Left forelimb (tissue), 1 donor: ENCODE measurements at places on chromosomes 13 and 19.

- no peak for DNase-seq
These were observed 92.7 kb upstream of the SLC7A1 start for GRCh38 chr13:29688193-29688592.

DNA sequence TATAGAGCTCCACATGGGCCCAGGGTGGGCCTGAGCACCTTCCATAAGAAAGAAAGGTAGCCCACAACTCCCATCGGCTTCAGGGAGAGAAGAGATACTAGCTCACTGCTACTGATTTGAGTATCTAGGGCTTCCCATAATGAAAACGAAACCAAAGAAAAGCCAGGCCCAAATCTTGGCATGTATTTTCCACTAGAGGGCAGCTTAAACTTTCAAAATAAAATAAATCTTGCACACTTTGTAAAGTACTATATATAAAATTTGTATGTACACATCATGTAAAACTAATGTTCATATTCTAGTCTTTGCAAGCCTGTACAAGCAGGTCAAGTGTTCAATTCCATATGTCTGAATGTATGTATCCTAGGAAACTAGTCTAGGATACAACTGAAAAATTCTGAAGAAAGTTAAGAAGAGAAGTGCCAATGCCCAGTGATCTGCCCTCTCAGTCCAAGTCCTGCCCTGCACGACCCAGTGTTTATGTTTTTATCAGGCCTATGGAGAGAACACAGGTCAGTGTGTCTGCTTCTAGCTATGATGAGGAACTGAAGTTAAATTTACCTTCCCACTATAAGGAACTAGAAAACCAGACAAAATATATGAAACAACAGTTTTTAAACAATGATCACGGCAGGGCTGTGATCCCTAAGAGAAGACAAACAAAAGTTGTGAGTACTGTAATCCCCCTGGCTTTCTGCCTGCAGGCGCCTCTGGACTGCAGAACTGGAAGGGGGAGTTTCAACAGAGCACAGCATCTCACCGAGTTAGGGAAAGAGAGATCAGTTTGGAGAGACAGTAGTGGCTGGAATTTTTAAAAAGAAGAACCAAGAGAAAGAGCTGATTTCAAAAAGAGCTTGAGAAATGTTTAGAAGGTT lies 475.7 kb downstream of the UQCRFS1 start:
- no peak for DNase-seq

DNA sequence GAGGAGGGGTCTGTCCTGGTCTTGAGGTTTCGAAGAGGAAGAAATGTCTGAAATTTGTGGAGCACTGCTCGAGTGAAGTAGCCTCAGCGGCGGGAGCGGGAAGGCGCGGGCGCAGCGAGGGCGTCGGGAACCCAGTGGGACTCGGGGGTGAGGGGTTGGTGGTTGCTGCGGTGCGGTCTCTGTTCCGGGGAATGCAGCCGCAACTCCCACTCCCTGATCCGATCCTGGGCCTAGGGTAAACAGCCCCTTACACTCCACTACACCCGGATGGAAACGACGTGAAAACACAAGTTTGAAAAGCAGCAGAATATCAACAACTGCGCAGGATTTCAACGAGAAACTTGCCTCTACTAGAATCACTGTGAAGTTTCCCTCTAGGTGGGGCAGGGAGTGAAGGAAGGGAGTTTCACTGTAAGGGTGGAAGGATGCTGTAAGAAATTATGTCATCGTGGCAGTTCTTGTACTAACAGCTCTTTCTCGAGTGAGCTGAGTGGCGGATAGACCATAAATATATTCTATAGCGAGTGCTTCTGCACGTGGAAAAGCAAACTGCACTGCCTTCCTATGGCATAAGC lies 2.0 kb upstream of the KLF12 start:
- DNase-seq, result peak; percentile 80

GRCh38 chr13:35769812-35770211 lies 293.3 kb upstream of the MAB21L1 start:
- no peak for DNase-seq

DNA sequence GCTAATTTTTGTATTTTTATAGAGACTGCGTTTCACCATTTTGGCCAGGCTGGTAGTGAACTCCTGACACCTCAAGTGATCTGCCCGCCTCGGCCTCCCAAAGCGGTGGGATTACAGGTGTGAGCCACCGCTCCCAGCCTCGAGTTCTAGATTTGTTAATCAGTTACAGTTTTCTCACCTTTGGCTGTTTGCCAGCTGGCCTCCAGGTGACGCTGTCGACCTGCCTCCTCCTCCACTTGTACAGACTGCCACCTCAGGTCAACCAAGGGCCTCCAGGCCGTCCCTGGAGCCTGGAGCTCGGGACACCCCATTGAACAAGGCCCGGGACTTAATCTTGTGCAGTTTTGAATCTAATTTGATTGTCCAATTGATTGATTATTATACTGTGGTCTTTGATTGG lies 45.5 kb downstream of the IER2 start:
- no peak for DNase-seq

DNA sequence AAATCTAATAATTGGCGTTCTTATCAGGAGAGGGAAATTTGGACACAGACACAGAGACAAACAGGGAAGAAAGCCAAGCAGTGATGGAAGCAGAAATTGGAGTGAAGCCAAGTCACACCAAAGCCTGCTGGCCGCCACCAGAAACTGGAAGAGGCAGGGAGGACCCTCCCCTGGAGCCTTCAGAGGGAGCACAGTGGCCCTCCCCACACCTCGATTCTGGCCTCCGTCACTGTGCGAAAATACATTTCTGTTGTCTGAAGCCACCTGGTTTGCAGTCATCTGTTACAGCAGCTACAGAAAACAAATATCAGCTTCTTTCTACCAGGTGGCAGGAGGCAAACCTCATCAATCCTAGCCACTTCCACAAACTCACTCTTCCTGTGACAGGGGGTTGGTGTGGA lies 8.3 kb upstream of the TLE6 start:
- DNase-seq, result peak; percentile 76

DNA sequence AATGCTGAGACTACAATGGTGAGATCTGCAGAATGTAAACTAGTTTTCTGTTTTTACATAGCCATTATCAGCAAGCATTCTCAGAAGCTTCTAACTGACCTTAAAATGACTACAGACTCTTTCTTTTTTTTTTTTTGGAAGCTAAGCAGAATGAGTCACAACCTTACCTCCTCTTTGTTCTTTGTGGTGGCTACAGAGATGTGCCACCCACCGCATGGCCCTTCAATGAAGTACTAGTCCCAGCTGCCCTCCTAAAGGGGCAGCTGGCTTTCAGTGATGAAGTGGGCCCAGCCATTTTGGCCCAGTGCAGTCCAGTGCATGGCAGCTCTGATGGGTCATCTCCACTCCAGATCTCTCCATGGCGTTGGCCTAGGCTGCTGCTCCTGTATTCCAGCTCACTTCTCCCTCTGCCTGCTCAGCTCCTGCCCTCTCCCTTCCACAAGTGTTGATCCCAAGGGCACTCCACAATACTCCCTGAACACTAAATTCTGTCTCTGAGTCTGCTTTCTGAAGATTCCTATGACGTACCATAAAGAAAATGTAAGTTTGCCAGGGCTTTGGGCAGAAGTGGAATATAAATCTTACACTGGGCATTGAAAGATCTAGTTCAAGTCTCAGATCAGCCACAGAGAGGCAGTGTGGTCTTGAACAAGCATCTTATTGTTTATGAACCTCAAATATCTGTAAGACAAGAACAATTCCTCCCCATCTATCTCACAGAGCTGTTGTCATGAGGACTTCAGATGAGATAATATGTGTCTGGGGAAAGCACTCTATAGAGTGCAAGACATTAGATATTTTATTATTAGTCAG lies 85.6 kb downstream of the RXFP2 start:
- DNase-seq, result no peak

GRCh38 chr19:11256189-11256588 lies 6.1 kb downstream of the DOCK6 start:
- DNase-seq, result peak; percentile 82

- DNase-seq, result no peak
These were observed at the start of gene KASH5 for GRCh38 chr19:49387936-49388372. KASH5 (plus strand) TSS chr19:49388249; CDS start chr19:49390884, 2,635 bp downstream.

GRCh38 chr19:32363632-32364031 lies 18.2 kb downstream of the ZNF507 start:
- DNase-seq, result no peak

GRCh38 chr19:13115936-13116281 lies 631 bp downstream of the TRMT1 start:
- DNase-seq, result no peak

- DNase-seq, result no peak
These were observed 2.8 kb downstream of the TMEM150B start for GRCh38 chr19:55322204-55322885.

GRCh38 chr19:50790396-50790795 lies at the start of gene ACP4:
ACP4 (plus strand) TSS chr19:50790415; CDS start chr19:50790415, 0 bp downstream.
- no peak for DNase-seq

DNA sequence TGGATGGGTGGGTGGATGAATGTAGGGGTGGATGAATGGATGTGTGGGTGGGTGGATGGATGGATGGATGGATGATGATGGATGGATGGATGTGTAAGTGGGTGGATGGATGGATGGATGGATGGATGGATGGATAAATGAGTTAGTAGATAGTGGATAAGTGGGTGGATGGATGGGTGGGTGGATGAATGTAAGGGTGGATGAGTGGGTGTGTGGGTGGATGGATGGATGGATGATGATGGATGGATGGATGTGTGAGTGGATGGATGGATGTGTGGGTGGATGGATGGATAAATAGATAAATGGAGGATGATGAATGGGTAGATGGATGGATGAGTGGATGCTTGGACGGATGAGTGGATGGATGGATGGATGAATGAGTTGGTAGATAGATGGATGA lies 3.2 kb downstream of the MCF2L start:
- DNase-seq, result no peak

GRCh38 chr19:3131168-3131567 lies 4.7 kb upstream of the GNA15 start:
- DNase-seq, result no peak

GRCh38 chr13:109436055-109436622 lies 350.2 kb downstream of the IRS2 start:
- no peak for DNase-seq

DNA sequence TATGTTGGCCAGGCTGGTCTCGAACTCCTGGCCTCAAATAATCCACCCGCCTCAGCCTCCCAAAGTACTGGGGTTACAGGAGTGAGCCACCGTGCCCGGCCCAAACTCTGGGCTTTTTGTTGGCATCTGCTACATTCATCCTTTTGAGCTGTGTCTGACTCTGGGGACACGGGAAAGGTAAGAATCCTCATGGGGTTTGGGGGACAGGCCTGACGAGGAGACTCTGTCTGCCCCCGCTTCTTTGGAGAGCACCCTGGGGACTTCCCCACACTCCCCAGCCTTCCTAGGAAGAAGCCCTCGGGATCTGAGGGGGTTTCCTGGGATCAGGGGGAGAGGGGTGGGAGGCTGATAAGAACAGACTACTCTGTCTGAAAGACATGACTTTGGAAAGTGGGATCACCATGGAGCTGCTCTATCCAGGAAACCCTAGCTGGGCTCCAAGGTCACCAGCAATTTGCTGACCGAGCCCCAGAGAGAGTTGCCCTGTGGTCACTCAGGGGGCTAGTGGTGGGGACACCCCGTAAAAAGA lies 8.1 kb upstream of the FCER2 start:
- DNase-seq, result no peak

DNA sequence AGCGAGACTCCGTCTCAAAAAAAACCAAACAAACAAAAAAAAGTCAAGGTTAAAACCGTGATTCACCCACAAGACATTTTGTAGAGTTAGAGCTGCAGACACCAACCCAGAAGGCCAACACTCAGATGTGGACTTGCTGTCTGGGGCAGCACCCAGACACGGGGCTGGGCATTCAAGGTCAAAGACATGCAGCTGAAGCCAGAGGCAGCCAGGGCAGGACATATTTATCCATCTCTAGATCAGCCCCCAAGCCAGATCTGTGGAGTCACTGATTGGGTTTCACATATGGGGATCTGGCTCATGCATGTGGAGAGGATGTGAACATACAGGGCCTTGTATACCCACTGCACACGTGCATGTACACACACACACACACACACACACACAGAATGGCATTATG lies 3.6 kb downstream of the KLK15 start:
- DNase-seq, result no peak

DNA sequence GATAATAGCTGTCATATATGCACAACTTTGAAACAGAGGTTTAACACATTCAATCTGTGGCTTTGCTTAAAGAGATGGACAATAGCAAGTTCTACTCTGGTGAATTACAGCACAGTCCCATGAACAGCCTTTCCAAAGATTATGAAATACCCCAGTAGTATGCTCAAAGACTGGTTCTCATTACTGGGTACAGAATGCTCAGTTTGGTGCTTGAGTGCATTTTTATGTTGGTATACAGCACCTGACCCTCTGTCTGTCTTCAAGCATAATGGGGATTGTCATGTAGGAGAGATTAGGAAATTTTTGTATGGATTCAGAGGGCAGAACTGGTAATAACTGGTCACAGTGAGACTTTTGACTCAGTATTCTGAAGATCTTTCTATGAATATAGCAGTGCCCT lies 7.6 kb downstream of the LMO7 start:
- no peak for DNase-seq

GRCh38 chr19:6358003-6358402 lies 3.3 kb upstream of the CLPP start:
- DNase-seq, result no peak

DNA sequence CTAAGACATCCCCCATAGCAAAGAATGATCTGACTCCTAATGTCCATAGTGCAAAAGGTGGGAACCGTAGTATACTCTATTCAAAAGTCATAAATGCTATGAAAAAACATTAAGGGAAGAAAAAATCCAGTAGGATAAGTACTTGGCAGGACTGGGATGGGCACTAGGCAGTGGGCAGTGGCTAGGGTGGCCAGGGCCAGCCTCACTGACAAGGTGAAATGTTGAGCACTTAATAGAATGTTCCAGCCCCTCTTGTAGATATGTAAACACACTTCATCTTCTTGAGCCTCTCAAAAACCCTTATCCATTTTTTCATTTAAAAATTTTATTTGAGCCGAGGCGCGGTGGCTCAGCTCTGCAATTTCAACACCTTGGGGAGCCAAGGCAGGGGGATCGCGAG lies 1.5 kb upstream of the CLEC4G start:
- no peak for DNase-seq
